ENCODE measurements at places on chromosomes 6 and 20.

DNA sequence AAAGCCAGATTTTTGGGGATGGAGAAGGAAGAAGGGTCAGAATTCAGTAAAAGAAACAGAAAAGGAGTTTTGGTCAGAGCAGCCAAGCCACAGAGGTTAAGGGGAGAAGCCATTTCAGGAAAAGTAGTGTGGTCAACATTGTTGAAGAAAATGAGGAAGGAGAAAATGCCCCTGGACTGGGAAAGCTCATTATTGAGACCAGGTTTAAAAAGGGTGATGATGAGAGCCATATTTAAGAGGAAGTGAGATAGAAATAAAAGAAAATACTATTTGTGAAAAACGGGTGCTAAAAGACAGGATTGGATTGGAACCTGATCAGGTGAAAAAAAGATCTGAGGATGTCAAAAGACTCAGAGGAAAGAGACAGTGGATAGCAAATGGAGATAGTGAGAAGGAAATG is 75.8 kb downstream of the CEP162 start:
- no peak for DNase-seq

DNA sequence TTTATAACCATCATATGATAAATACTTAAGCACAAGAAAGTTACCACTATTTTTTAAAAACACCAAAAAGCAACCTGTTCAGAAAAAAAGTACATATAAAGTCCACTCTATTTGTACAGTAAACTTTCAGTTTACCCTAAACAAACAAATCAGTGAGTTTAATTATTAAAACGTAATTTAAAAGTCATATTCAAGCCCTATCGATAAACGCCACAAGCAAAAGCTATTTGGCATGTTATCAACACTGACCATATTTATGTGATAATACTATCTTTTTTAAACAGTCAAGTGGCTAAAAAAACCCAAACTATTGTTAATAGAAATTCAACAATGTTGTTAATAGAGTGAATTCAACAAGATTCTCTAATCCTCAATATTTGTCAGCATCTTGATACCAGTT is 1.9 kb downstream of the KATNA1 start:
- DNase-seq = no peak

GRCh38 chr6:10146715-10147451 is 268.0 kb downstream of the TFAP2A start:
- peak; percentile 25 for DNase-seq

- no peak for DNase-seq
Measured at GRCh38 chr6:90136176-90136575, 160.5 kb downstream of the BACH2 start.

GRCh38 chr6:11917951-11918738 is 94.0 kb upstream of the HIVEP1 start:
- no peak for DNase-seq

DNA sequence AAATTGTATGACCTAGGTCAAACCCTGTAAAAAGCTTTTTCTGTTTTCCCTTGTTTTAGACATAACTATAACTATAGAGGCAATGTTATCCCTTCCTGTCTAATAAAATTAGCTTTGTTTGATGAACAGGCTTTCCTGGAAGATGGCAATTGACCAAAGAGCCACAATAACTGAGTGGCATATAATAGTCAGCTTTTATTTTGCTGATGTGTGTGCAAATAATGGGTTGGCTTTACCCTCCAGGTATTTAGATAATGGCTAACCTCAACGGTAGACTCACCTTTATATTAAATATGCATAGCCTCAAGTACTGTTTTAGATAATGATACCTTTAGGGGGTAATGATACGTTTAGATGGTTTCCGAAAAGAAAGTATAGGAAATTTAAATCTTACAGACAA is 15.0 kb downstream of the TBXT start:
- DNase-seq = no peak

DNA sequence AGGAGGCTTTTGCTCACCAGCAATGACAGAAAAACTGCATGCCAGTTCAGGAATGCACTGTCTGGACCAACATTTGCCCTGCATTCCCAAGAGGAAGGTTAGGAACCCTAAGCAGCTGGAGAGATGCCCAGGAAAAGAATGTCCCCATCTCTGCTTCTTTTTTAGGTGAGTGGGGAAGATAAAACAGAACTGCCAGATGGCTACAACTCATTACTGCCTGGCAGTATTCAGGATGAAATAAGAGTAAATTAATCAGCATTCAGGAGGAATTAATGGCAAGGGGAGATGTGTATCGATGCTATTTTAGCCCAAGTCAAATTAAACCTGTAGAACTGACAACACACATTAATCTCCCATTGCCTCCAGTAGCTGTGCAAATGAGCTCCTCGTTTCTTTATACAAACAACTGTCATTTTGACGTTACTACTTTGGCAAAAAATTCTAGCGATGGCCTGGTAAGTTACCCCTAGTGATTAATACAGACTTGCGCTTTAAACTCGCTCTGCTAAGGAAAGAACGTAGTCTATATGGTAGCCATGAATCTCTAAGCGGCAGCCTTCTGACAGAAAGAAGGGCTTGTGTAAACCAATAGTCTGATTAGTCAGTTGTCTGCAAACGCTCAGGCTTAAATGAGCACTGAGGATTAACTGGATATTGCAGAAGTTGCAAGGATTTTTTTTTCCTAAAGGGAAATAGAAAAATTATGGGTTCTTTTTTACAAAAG is 16.7 kb upstream of the SMLR1 start:
- no peak for DNase-seq

- no peak for DNase-seq
Measured at GRCh38 chr20:56222201-56222600, 26.3 kb upstream of the MC3R start.

DNA sequence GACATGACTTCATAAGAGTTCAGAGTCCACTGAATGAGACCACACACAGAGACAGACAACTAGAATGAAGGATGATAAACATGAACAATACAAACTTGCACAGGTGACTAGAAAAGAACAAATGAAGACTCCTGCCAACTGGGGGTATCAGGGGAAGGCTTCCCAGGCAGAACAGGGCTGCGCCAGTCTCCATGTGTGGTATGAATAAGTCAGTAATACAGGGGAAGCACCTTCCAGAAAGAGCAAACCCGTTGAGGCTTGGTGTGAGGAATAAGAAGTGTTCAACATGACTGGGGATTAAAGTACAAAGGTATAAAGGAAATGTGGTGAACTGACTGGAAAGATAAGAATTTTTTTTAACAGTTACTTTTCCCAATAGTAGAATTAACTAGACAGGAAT is 3.7 kb upstream of the SLC17A2 start:
- DNase-seq = no peak

DNA sequence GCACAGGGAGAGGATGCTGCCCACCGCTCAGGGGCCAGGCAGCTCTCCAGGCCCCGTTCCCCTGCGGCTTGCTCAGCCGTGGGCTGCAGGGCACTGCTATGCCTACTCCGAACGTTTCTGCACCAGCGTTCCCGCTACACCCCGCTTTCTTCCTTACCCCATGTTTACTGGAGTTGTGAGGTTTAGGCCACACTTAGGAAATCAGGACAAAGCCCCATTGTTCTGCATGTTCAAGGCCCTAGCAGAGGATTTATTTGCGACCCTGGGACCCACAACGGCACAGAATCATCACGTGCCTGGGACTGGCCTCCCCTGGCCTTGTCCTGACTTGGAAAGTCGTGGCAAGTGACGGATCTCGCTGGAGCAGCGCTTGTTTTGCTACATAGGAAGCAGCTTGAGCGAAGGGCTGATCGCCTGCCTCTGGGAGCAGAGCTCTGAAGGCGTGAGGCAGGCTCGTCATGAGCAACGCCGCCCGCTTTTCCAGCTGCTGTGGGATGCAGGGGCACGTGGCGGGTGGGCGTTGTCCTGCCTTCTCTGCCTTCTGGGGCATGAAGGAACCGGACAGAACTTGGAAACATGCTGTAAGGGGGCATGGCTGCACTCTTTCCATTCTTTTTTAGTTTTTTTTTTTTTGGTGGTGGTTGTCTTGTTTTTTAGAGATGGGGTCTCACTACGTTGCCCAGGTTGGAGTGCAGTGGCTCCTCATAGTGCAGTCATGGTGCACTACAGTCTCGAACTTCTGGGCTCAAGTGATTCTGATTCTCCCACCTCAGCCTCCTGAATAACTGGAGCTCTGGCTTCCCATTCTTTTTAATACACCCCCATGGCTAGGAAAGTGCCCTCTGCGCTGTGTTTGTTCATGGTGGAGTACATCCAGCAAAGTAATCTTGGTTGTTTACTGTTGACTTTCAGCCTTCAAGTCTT is 14.6 kb upstream of the TMEM181 start:
- no peak for DNase-seq

GRCh38 chr20:41483553-41483930 is 116.9 kb upstream of the EMILIN3 start:
- DNase-seq = no peak

DNA sequence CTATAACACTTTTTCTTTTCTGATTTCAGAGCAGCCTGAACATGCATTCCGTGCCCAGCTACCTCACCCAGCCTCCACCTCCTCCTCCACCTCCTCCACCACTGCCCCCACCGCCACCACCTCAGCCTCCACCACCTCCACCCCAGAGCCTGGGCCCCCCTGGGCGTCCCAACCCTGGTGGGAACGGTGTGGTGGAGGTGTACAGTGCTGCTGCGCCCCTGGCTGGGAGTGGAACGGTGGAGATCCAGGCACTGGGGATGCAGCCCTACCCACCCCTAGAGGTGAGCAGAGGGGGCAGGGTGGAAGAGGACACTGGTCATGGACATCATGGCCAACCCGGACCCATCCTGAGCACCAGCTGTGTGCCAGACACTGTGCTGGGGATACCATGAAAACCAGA is 21.3 kb downstream of the ZNF341 start:
- DNase-seq = no peak

DNA sequence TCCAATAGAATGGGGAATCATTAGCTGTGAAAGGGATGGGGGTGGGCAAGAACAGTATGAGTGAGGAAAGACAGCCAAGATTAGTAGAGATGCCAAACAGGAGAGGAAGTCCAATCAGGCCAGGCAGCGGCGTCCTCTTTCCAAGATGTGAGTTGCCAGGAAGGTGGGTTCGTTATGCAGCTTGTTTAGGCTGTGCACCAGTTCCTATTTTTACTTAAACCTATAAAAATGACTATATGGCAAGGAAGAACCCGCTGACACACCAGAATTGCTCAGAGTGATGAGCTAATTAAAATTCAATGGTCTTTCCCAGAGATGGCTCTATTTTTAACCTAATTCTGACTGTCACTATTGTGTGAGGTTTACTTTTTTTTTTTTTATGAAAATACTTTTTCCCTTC is 88.2 kb downstream of the SLC22A23 start:
- no peak for DNase-seq

DNA sequence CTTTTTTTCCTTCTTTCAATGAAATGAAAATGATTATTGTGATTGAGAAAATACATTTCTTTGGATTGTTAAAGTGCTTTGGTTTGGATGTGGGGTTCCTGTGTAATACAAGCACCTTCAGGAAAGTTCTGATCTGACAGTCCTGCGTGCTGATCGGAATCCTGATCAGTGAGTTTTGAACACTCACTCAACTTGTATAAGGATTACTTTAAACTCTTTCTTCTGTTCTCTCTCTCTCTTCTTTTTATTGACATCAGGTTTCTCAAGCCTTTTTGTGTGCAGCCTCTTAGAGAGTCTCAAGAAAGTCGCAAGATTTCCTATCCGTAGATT is 710 bp downstream of the TINAG start:
- no peak for DNase-seq

DNA sequence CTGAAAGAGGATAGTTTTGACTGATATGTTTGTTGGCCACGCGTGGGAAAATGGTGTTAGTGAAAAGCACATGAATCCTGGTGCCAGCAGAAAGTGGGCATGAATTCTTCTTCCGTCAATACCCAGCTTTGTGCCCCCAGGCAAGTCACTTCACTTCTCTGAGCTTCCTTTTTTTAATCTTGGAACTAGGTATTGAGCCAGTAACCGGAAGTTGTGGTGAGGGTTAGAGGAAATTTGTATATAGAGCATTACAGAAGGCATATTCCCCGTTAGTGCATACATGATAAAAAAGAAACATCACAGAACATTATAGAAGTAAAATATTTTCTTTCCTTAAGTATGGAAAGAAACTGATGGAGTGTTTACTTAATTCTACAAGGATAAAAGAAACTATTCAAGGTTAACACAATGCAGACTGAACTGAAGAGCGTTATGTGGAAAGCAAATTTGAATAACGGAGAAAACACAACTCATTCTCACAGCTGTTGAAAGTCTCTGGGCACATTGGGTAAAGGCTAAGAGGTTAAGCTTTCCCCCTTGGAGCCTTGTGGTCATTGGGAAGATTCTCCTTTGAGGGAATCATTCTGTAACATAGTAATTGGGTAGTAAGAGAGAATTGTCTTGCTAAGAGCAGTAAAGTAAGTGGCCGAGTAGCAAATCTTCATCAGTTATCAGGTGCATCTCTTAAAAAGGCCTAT is 223.1 kb downstream of the BCAS1 start:
- no peak for DNase-seq

GRCh38 chr20:50399917-50400704 is 110.1 kb upstream of the PTPN1 start:
- no peak for DNase-seq

DNA sequence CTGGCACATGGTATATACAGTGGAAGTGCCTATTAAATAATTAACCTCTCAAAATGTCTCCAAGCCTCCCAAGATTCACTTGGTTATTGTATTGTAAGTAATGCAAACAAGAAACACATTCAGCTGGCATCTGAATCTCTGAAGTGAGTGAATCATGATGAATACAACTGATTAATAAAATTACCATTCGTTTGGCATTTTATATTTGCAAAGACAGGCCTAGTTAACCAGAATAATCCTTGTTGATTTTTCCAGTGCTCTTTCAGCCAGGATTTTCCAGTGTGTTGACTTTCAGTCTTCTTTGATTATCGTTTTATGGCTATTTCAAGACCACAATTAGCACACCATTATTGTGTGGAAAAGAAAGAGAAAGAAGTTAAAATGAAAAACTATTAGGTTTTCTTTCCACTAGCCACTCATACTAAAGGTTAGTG is 20.3 kb downstream of the SLC22A2 start:
- DNase-seq = no peak

DNA sequence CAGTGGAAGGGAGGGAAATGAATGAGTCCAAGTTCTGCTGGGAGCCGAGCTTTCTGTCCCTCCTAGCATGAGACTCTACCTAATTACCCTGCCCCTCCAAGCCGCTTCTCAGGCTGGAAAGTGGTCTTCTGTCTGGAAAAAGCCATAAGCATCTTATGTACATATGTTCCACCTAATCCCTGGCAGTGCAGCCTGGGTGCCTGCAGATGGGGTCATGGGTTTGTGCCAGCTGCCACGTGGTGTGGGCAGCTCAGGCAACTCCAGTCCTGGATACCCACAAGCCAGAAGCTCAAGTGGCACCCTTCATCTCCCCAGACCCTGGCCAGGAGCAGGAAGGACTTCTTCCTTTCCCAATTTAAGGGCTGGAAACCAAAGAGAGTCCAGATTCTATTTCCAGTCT is 253.1 kb downstream of the LY86 start:
- DNase-seq = no peak

Data from kidney capillary endothelial cell (primary cell).